ENCODE measurements at places on chromosomes 12 and 14.

- no peak for DNase-seq
These were observed 41.7 kb downstream of the SMIM41 start for GRCh38 chr12:52120951-52121823.

DNA sequence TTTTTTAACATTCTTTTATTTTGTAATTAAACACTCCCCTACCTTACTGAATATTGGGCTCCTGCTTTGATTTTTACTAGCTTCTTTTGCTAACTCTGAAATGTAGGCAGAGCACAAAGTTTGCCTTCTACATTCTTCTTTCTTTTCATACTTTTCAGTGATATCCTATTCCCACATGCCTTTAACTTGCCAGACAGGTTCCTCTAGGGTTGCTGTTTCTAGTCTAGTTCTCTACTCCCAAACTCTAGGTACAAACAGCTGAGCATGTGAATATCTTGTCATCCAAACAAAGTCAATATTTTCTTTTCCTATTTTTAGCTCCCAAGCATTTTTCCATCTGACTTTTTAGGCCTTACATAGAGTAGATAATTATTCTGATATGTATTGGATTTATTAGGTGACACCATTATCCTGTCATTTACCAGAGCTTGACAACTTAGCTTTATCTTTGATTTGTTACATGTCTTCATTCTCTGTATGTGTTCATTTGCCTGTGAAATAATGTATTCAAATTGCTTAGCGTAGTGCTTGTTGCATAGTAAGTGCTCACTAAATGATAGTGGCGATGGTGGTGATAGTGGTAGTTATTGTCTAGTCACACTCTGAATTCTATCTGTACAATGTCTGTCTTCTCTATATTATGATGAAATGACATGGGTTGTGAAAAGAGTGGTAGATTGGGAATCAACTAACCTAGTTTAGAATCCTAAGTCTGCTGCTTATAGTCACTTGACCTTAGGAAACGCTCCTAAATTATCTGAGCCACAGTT is 73.6 kb upstream of the DNM1L start:
- DNase-seq, result no peak

- DNase-seq, result no peak
These were observed 92.6 kb upstream of the HIF1A start for GRCh38 chr14:61602733-61603077.

GRCh38 chr12:45400991-45401390 is 185.1 kb downstream of the ANO6 start:
- DNase-seq, result no peak

- DNase-seq, result no peak
These were observed 360.5 kb upstream of the TMPO start for GRCh38 chr12:98154850-98155249.

GRCh38 chr12:2764398-2764797 is 30.4 kb upstream of the FKBP4 start:
- no peak for DNase-seq

DNA sequence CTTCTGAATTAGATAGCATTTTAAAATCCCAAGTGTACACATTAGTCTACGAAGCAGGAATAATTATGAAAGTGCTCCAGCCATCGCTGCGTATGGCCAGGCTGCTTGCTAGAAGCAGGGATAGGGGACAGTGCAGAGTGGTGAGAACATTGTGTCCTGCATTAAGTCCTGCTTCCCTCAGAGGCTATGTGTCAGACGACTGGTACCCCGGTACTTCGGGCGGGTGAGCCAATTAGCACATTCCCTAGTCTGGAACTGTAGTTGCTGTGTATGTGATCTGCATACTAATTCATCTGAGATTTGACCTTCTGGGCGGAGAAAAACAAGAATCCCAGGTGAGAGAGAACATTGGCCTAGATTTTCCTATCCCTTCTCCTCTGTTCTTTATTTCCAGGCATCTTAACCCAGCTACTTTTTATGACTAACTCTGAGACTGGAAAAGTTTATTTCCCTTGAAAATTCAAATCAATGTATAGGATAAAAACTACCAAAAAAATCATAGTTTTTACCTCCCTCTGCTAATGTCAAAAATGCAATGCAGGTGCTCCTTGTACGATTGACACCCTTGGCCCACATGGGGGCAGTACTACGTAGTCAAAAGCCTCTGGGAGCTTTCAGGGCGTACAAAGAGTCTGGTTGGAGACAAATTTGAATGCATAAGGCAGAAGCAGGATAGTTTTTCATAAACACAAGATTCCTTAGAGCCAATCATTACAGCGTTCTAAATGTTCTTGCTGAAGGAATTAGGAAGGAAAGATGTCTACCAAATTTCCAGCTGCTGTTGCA is 764.3 kb downstream of the NOVA1 start:
- DNase-seq, result no peak

Data from CD4-positive, alpha-beta T cell treated with Interleukin-4 for 4 hours (primary cell).